ENCODE measurements at places on chromosomes 13 and 19.

- DNase-seq: no peak
These were observed 37.9 kb upstream of the KL start for GRCh38 chr13:32978278-32978677.

DNA sequence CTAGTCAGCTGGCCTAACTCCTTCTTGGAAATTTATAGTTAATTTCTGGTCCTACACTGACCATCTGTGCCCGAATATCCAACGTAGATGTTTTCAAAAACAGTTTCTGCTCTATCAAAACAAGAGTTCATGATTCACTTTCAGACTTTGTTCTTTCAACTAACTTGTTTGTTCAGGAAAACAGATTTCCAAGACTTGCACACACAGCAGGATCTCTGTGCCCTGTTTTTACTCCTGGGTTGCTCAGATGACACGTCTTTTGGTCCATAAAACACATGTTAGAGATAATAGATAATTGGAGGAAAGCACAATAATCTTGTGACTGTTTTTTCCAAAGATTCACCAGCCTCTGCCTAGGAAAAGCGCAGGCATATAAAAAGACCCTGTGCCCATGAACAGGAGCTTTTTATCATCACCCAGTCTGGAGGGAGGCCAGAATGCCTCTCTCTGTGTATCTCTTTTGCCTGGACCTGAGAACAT is 218.0 kb downstream of the IRS2 start:
- no peak for DNase-seq

DNA sequence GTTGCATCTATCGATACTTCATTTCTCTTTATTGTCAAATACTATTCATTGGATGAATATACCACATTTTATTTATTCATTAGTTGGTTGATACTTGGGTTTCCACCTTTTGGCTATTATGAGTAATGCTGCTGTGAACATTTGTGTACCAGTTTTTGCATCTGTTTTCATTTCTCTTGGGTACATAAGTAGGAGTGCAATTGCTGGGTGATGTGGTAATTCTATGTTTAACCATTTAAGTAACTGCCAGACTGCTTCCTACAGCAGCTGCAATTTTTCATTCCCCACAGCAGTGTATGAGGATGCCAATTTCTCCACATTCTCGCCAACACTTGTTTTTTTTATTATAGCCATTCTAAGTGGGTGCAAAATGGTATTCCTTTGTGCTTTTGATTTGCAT is 2.6 kb downstream of the KCNJ14 start:
- DNase-seq: no peak

DNA sequence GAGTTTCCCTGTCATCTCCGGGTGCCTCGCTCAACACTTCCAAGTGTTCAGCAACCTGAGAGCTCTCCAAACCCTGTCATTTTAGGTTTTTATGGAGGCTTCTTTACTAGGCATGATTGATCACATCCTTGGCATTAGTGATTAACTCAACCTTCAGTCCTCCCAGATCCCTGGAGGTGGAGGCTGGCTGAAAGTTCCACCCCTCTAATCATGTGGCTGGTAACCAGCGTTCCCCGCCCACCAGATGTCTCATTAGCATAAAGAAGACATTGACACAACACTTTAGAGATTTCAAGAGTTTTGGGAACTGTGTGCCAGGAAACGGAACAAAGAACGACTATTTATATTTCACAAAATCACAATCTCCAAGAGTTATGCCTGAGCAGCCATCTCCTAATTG is 71.1 kb upstream of the RGCC start:
- DNase-seq: no peak

DNA sequence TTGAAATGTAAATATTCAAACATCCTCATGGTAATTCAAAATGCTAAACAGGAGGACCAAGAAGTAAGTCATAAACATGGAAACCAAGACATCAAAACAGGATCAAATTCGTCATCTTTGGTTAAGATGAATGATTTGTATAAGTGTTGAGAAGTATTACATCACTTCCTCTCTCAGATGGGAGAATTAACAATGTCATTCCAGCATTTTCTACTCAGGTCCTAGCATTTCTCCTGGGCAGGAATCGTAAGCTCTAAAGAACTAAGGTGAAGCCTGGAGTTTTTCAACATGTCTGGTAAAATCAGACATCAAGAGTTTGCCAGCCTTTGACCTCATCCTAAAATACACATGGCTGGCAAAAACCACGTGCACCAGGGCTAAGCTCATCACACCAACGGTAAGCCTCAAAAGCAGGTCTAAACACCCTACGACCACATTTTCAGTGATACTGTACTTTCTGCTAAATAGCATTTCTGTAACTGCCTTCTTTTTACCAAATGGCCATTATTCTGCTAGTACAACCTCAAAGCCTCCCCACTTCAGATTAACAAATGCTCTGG is 24.8 kb downstream of the RANBP3 start:
- no peak for DNase-seq

- DNase-seq: no peak
These were observed 378.4 kb downstream of the KCNRG start for GRCh38 chr13:50393628-50394027.

DNA sequence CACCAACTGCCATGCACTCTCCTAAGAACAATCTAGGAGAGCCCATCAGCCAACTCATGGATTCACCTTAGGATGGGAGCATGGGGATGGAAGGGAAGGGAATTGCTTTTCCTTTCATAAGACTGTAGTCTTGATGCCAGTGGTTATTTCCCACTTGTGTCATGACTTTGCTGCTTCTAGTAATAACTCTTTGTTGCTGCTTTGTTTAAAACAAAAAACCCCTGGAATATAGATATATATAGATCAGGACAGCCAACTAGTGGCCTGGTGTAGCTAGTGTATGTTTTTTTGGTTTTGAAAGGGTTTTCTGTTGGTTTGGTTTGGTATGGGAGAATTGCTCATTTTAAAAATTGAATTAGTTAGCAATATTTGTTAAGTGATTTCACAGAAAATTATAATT is 39.3 kb upstream of the KCTD4 start:
- no peak for DNase-seq

- no peak for DNase-seq
These were observed 22.3 kb downstream of the PEPD start for GRCh38 chr19:33499248-33499647.

GRCh38 chr19:30318936-30319335 is 53.2 kb upstream of the ZNF536 start:
- DNase-seq: no peak

GRCh38 chr13:41974262-41974900 is 13.5 kb upstream of the VWA8 start:
- no peak for DNase-seq

- DNase-seq: no peak
These were observed 11.3 kb downstream of the AP1M1 start for GRCh38 chr19:16208847-16209665.

- no peak for DNase-seq
These were observed 448.2 kb downstream of the KCTD12 start for GRCh38 chr13:76438050-76438449.

GRCh38 chr13:42574435-42575311 is 721 bp downstream of the TNFSF11 start:
- DNase-seq: peak; percentile 55

- no peak for DNase-seq
These were observed 10.9 kb upstream of the RCBTB1 start for GRCh38 chr13:49596221-49596620.

GRCh38 chr19:55702131-55702627 is 27.2 kb downstream of the EPN1 start:
- no peak for DNase-seq

DNA sequence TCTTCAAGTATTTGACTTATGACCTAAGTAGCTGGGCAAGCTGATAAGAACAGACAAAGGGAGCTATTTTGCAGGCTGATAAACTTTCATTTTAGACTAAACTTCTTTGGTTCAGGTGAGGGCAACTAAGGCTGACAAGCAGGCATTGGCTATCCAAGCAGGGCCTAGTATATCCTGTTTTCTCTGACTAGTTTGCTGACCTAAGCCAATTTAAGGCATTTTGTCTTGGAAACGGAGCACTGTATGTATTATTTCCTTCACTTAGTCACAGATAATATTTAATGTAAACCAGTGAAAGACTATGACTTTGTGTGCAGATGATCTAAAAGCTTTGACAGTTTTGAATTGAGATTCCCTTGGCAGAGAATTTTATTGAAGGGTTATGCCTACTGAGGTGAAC is 172.5 kb downstream of the POU4F1 start:
- no peak for DNase-seq

DNA sequence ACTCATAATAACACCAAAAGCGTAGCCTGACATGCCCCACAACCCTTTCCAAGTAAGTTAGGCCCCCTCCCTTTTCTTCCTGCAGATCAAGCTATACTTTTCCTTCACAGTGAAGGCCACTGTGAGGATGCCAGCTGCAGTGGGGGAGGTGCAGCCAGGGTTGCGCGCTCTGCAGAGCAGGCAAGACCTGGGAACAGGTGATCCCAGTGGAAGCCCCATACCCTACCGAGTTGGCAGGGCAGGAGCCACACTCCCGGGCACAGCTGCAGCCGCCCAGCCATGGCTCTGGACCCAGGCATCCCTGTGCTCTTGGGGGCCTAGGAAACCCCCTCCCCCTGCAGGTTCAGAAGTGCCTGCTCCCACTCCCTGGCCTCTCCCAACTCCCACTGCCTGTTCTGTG is 18.7 kb downstream of the MTMR6 start:
- DNase-seq: no peak

GRCh38 chr19:30340771-30341561 is 31.2 kb upstream of the ZNF536 start:
- DNase-seq: no peak

GRCh38 chr13:48551329-48551728 is 18.4 kb upstream of the RCBTB2 start:
- DNase-seq: no peak

DNA sequence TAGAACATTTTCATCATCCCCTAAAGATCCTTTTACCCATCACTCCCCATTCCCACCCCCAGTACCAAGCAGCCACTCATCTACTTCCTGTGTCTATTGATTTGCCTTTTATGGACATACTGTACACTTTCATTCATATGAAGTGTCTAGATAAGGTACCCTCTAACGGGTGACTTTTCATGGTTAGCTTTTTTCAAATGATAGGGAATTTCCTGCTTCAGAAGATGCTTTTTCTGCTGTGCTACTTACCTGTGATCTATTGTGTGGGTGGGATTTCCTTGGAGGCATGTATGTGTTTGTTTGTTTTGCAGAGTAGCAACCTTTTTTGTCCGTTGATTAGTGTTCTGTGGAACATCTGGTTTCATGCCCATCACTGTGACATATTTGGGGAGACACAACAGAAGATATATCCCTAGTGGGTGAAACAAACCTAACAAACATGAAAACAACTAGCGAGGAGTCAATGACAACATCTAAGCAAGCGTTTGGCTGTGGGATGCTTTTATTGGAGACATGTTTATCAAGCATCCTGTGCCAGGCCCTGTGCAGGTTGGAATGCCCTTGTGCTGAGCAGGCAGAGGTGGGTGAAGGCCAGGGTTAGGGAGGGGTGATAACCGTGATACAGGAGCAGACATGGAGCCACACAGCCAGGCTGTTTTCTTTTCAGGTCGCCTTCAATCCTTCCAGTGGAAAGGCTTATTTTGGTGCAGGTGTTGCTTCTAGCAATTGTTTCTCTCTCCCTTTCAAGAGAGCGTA is 17.6 kb downstream of the SPINT2 start:
- DNase-seq: no peak

DNA sequence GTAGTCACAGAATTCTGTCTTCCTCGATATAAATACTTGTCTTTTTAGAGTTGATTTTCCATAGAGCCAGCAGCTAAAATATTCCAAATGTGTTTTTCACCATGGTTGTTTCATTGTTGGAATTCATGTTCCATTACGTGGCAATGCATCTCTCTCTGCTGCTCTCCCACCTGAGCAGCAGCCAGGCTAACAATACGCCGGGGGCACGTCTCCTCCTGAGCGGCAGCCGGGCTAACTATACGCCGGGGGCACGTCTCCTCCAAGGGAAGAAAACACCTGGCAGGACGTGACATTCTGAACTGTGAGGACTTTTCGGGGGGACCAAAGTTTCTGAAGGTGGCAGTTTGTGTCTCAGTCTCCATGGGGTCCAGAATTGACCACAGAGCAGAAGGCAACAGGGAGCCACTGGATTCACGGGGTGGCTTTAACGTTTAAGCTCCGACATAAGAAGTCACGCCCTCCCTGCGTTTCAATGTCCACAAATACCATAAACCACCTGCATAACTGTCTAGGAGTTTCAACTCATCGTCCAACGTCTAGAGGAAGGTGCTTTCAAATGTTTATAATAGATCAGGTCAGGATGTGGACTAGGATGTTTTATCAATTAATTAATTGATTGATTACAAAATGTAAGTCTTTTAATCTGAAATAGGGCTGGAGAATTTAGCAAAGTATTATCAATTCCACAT is 15.1 kb downstream of the PLPP2 start:
- DNase-seq: no peak

- DNase-seq: no peak
These were observed 26.7 kb downstream of the WDR62 start for GRCh38 chr19:36081385-36081784.

DNA sequence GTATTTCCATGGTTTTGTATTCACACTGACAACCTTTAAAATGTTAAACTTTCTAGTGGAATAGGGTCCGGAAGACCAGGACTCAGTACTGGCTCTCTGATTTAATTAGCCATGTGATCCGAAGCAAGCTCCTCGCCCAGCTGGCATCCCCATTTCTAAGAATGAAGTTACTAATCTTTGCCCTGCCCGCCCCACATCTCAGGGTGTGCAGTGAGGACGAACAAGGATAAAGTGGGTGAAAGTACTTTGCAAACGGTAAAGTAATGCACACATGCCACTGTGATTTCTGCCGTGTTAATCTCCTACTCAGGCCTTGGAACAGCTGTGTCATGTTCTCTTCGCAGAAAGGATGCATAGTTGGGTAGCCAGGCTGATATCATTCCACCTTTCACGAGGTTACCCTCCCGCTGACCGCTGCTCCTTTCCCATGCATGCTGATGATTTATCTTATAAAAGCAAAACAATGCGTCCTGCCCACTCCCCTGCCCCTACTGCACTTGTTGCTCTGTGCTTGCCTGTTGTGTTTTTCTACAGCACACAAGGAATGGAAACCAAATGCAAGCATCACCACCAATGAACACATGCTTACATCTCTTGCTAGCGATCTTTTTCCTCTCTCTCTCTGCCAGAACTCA is 539.0 kb downstream of the EFNB2 start:
- no peak for DNase-seq

- DNase-seq: no peak
These were observed 397.8 kb downstream of the FGF14 start for GRCh38 chr13:102003848-102004570.

GRCh38 chr13:41568972-41569351 is 111.6 kb downstream of the RGCC start:
- no peak for DNase-seq

GRCh38 chr19:18160971-18161635 is 8.1 kb downstream of the PIK3R2 start:
- DNase-seq: peak; percentile 69

DNA sequence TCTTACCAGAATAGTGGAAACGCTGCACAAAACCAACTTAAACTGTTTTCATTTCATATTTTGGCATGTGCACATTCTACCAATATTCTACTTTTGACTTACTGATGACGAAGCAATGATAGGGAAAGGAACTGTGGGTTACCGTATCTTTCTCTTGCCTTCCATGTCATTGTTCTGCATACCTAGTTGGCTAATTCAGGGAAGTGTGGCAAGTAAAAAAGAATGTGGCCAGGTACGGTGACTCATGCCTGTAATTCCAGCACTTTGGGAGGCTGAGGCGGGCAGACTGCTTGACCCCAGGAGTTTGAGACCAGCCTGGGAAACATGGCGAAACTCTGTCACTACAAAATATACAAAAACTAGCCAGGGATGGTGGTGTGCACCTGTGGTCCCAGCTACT is 108.2 kb downstream of the SIPA1L3 start:
- DNase-seq: no peak

GRCh38 chr13:72097568-72097967 is 230.6 kb upstream of the DACH1 start:
- no peak for DNase-seq

GRCh38 chr19:9875031-9875627 is 40.0 kb downstream of the PIN1 start:
- DNase-seq: no peak

Data from stimulated activated CD4-positive, alpha-beta T cell treated with anti-CD3 and anti-CD28 coated beads, TNF-alpha, amount 100 ng/mL, for 4 hours (primary cell).